ENCODE measurements at places on chromosomes 4 and X. TPM values are rescaled to one million over a fixed set of nuclear protein-coding genes. Genes with fewer than 3 reads are reported as not detected.

UGDH gene
- polyA plus RNA-seq = 16.8 TPM

PABPC1L2B gene
- polyA plus RNA-seq = not detected

TBC1D9 gene
- 4.7 TPM for polyA plus RNA-seq

MAGEB17 gene
- polyA plus RNA-seq = not detected

TMSB15A gene
- 3.8 TPM for polyA plus RNA-seq

DTHD1 gene
- not detected for polyA plus RNA-seq

CNKSR2 gene
- polyA plus RNA-seq = not detected

RHOXF2 gene
- not detected for polyA plus RNA-seq

TLR10 gene
- not detected for polyA plus RNA-seq

DIPK2B gene
- not detected for polyA plus RNA-seq

PNMA6A gene
- polyA plus RNA-seq = 0.74 TPM

MTNR1A gene
- not detected for polyA plus RNA-seq

PDLIM3 gene
- polyA plus RNA-seq = 299 TPM

NDST3 gene
- polyA plus RNA-seq = not detected

CASP3 gene
- 17.9 TPM for polyA plus RNA-seq

TBCK gene
- polyA plus RNA-seq = 8.3 TPM

FAM9B gene
- polyA plus RNA-seq = not detected

LRP2BP gene
- polyA plus RNA-seq = 3.4 TPM

NIPAL1 gene
- not detected for polyA plus RNA-seq

PLAC8 gene
- 3.2 TPM for polyA plus RNA-seq

SNCA gene
- polyA plus RNA-seq = 6.9 TPM

TSPAN6 gene
- polyA plus RNA-seq = 8.9 TPM

SULT1B1 gene
- polyA plus RNA-seq = 0.38 TPM

RPGR gene
- 6.3 TPM for polyA plus RNA-seq

P2RY4 gene
- not detected for polyA plus RNA-seq

SMIM43 gene
- not detected for polyA plus RNA-seq

ADH1A gene
- 1.6 TPM for polyA plus RNA-seq

DOK7 gene
- polyA plus RNA-seq = 4.3 TPM

HTN1 gene
- not detected for polyA plus RNA-seq

PDZD4 gene
- 4.4 TPM for polyA plus RNA-seq

GATA1 gene
- not detected for polyA plus RNA-seq

NUP62CL gene
- polyA plus RNA-seq = not detected

ENPP6 gene
- polyA plus RNA-seq = 0.13 TPM
